ENCODE measurements at places on chromosomes 5 and 9. TPM values are rescaled to one million over a fixed set of nuclear protein-coding genes. Genes with fewer than 3 reads are reported as not detected.
A peak's percentile ranks its signal among the peaks of the same experiment; 100 is the strongest.

The KCTD16 gene
- total RNA-seq = 0.66 TPM

The OTP gene
- total RNA-seq = not detected

The SPATA31E1 gene
- total RNA-seq = not detected

- no peaks in the 10 kb centered on the region for H3K36me3 ChIP-seq
- H3K4me1 ChIP-seq = no peaks in the 10 kb centered on the region
- H3K4me3 ChIP-seq = no peak overlapping the region
- H3K27me3 ChIP-seq = peaks cover 99% of the 10 kb centered on the region
- no peak for DNase-seq
Observed at GRCh38 chr9:114985959-114986501, 55.6 kb upstream of the TNFSF8 start.

- H3K4me1 ChIP-seq = peaks cover 5% of the 10 kb centered on the region
- peak overlapping the region; percentile 74 for H3K27ac ChIP-seq
- DNase-seq = no peak
Observed at GRCh38 chr9:127883959-127884358, 6.5 kb upstream of the AK1 start.

GRCh38 chr5:64569858-64570257 is 64.0 kb downstream of the RGS7BP start:
- H3K27me3 ChIP-seq = no peaks in the 10 kb centered on the region
- H3K4me3 ChIP-seq = no peak overlapping the region
- no peaks in the 10 kb centered on the region for H3K4me1 ChIP-seq
- no peaks in the 10 kb centered on the region for H3K36me3 ChIP-seq

- H3K4me1 ChIP-seq = no peaks in the 10 kb centered on the region
- no peak overlapping the region for H3K27ac ChIP-seq
- DNase-seq = no peak
- H3K4me3 ChIP-seq = no peak overlapping the region
- H3K36me3 ChIP-seq = no peaks in the 10 kb centered on the region
- no peaks in the 10 kb centered on the region for H3K27me3 ChIP-seq
Observed at GRCh38 chr9:24413651-24414050, 132.0 kb downstream of the IZUMO3 start.

DNA sequence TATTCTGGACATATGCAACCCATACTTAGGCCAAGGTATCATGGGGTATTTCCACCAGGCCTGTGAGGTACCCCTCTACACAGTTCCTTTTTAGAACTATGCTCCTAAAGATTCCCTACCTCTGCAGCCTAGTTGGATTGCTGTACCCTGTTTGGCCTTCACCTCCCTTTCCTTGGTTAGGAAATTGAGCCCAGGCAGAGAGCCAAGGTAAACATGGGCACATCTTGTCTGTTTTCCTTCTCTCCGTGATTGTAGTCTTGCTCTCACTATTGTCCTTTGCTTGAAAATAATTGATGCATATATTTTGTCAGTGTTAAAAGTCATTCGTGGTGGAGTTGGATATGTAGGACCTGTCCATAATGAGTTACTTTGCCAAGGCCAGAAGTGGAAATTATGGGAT is 26.7 kb downstream of the BDP1 start:
- DNase-seq = peak; percentile 64
- H3K4me3 ChIP-seq = no peak overlapping the region
- no peaks in the 10 kb centered on the region for H3K4me1 ChIP-seq
- H3K27ac ChIP-seq = no peak overlapping the region
- peaks cover 26% of the 10 kb centered on the region for H3K36me3 ChIP-seq
- H3K27me3 ChIP-seq = no peaks in the 10 kb centered on the region

- H3K4me1 ChIP-seq = peaks cover 5% of the 10 kb centered on the region
- H3K36me3 ChIP-seq = no peaks in the 10 kb centered on the region
- DNase-seq = peak; percentile 71
- no peak overlapping the region for H3K27ac ChIP-seq
- H3K4me3 ChIP-seq = no peak overlapping the region
- H3K27me3 ChIP-seq = no peaks in the 10 kb centered on the region
Observed at GRCh38 chr9:73565833-73566465, 414.3 kb downstream of the ANXA1 start.

DNA sequence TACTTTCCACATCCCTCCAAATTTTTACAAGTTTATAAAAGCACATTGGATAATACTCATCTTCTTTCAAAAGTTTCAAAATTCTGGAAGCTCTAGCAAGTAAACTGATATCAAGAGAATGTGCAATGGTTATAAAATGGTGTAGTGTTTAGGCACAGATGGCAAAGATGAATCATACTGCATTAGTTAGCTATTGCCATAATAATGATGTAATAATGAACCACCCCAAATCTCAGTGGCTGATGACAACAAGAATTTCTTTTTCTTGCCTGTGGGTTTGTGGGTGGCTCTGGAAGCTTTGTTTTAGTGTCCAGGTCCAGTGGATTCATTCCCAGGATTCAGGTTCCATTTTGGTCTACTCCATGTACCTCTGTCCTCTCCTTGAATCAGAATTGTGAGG is 319.0 kb downstream of the BRINP1 start:
- H3K27me3 ChIP-seq = no peaks in the 10 kb centered on the region
- H3K27ac ChIP-seq = no peak overlapping the region
- H3K4me1 ChIP-seq = no peaks in the 10 kb centered on the region
- H3K4me3 ChIP-seq = no peak overlapping the region

- H3K4me3 ChIP-seq = no peak overlapping the region
- no peaks in the 10 kb centered on the region for H3K36me3 ChIP-seq
- H3K27ac ChIP-seq = peak overlapping the region; percentile 22
- DNase-seq = peak; percentile 87
Observed at GRCh38 chr5:150410524-150411244, 2.0 kb downstream of the CD74 start.

- no peak for DNase-seq
- H3K27ac ChIP-seq = no peak overlapping the region
- H3K36me3 ChIP-seq = no peaks in the 10 kb centered on the region
- no peaks in the 10 kb centered on the region for H3K27me3 ChIP-seq
- H3K4me1 ChIP-seq = no peaks in the 10 kb centered on the region
- no peak overlapping the region for H3K4me3 ChIP-seq
Observed at GRCh38 chr9:90368928-90369327, 273.7 kb downstream of the DIRAS2 start.

DNA sequence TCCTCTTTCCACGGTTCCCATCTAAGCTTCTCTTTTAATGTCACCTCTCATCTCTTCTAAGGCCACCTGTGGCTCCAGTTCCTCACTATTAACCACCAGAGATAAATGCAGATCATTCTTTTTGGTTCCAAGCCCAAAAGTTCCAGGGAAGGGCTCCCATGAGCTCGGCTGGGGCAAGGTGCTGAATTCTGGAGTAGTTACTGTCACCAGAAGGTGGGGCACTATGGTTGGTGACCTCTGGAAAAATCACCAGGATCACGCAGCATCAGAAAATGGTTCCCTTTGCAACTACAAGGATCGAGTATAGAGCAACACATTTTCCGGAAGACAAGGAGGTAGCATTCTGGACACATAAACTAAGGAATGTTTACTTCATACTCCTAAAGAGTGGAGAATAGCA is 528.7 kb upstream of the DAP start:
- H3K4me3 ChIP-seq = no peak overlapping the region
- no peaks in the 10 kb centered on the region for H3K4me1 ChIP-seq

DNA sequence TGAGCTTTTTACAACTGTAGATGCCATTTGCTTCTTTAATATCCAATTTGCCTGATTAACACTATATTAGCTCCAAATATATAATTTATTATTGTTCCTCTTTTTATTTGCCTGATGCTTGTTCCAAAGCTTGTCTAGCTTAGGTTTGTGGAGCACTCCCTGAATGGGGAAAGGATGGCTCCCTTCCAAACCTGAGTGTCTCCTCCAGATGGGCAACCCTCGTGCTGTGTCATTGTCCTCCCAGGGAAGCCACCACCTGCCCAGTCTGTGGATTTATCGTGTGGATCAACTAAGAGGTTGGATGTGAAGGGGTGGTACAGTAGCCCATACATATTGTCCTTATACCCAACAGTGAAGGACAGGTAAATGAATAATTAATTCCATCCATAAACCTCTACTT is 404.9 kb downstream of the CDK5RAP2 start:
- no peaks in the 10 kb centered on the region for H3K27me3 ChIP-seq
- DNase-seq = no peak
- H3K27ac ChIP-seq = no peak overlapping the region
- H3K36me3 ChIP-seq = no peaks in the 10 kb centered on the region
- H3K4me3 ChIP-seq = no peak overlapping the region
- H3K4me1 ChIP-seq = no peaks in the 10 kb centered on the region

DNA sequence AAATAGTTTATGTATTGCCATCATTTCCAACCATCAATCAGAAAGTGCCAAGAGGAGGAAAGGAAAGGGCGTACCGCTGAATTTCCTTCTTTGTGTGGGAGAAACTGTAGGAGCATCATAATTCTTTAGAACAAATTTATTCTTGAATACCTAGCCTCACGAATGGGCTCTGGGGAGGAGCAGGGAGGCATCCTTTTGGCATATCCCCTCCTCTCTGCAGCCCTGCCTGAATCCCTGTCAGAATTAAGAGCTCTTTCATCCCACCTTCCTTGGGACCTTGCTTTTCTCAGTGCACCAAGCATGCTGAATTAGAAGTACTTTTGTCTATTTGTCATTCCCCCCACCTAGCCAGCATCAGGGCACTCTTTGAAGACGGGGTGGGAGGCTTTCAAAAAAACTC is 189.4 kb downstream of the MAPKAP1 start:
- DNase-seq = no peak
- no peak overlapping the region for H3K4me3 ChIP-seq
- H3K27me3 ChIP-seq = no peaks in the 10 kb centered on the region
- H3K4me1 ChIP-seq = peaks cover 38% of the 10 kb centered on the region
- H3K27ac ChIP-seq = no peak overlapping the region
